ENCODE measurements at places on chromosomes 12 and 14. TPM values are rescaled to one million over a fixed set of nuclear protein-coding genes. Genes with fewer than 3 reads are reported as not detected.

Gene TMTC1
- total RNA-seq: 38.5 TPM

Gene OR6S1
- total RNA-seq: not detected

Gene PRB2
- not detected for total RNA-seq

Gene TMEM132C
- 0.24 TPM for total RNA-seq

Gene TSPAN8
- 21.0 TPM for total RNA-seq

Gene RPGRIP1
- not detected for total RNA-seq

DNA sequence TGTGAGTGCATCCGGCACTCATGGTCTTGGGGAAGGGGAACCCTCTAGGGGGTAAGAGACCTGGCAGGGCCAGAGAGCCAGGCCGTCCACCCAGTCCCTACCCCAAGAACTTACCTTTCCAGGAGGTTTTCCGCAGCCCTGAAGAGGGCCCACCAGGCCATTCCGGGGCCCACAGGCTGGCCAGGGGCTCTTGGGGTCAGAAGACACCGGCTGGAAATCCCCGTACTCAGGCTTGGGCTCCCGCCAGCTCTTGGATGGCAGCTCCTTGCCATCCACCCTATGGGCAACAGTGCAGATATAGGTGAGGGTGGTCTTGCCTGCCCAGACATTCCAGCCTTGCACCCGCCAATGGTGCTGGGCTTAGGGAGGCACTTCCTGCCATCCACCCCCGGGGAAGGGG, 34.6 kb downstream of the NCKAP5L start:
- no peak for DNase-seq
- no peaks in the 10 kb centered on the region for H3K27me3 ChIP-seq
- no peak overlapping the region for H3K4me3 ChIP-seq
- no peak overlapping the region for H3K27ac ChIP-seq
- H3K4me1 ChIP-seq: no peaks in the 10 kb centered on the region
- no peaks in the 10 kb centered on the region for H3K36me3 ChIP-seq

- peaks cover 62% of the 10 kb centered on the region for H3K4me1 ChIP-seq
- H3K36me3 ChIP-seq: no peaks in the 10 kb centered on the region
- peak overlapping the region; percentile 94 for H3K4me3 ChIP-seq
- peak overlapping the region; percentile 94 for H3K27ac ChIP-seq
- DNase-seq: no peak
Observed at GRCh38 chr14:72891666-72892102, 2.2 kb downstream of the DPF3 start.

DNA sequence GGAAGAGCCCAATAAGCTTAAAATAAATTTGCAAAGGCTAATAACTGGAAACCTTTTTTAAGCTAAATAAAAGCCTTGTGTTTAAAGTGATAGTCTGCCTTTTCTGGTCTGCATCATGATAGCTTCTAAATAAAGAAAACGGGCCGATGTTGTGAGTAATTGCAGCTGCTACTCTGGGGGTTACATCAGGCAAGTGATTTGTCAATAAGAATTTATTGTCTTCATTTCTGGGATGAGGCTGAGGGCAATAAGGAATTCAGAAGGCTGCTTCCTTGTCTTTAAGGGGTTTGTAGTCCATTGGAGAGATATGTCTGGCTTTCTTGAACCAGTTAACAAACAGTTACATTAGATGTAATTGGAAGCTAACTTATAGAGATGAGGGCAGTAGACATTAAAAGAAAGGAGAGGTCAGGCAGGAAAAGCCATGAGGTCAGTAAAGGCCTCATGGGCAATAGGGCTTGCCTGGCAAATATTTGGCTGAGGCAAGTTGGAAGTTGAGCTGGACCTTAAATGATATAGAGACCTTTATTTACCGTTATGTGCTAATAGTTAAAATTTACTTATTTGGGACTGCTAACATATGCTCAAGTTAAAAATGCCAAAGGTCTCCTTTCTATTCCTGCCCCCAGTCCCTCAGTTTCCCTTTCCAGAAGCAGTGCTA, 85.0 kb downstream of the CRADD start:
- no peak overlapping the region for H3K4me3 ChIP-seq
- H3K27ac ChIP-seq: peak overlapping the region; percentile 42
- peaks cover 35% of the 10 kb centered on the region for H3K4me1 ChIP-seq
- DNase-seq: no peak
- no peaks in the 10 kb centered on the region for H3K27me3 ChIP-seq

- DNase-seq: no peak
- no peaks in the 10 kb centered on the region for H3K4me1 ChIP-seq
- H3K27me3 ChIP-seq: peaks cover 45% of the 10 kb centered on the region
Observed at GRCh38 chr12:114665411-114666260, 18.3 kb downstream of the TBX3 start.

- H3K4me1 ChIP-seq: peaks cover 45% of the 10 kb centered on the region
- H3K27me3 ChIP-seq: no peaks in the 10 kb centered on the region
- peak overlapping the region; percentile 87 for H3K4me3 ChIP-seq
- H3K27ac ChIP-seq: peak overlapping the region; percentile 94
- H3K36me3 ChIP-seq: no peaks in the 10 kb centered on the region
Observed at GRCh38 chr12:54418441-54419087, 502 bp downstream of the ITGA5 start.

DNA sequence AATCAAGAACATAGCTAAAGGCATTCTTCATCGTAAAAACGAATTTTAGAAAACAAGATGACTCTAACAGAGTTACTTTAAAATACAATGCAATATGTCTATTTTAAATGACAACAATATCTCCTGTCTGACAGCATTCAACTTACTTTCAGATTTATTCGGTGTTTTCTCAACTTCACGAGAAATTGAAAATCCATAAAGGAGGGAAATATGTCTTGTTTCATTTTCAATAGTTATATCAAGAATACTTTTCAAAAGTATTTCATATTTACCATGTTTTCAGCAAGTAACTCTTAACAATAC, 254.8 kb downstream of the DAD1 start:
- no peaks in the 10 kb centered on the region for H3K36me3 ChIP-seq
- H3K4me1 ChIP-seq: peaks cover 8% of the 10 kb centered on the region
- no peaks in the 10 kb centered on the region for H3K27me3 ChIP-seq
- H3K4me3 ChIP-seq: no peak overlapping the region
